ENCODE measurements at places on chromosomes 13 and 19.

DNA sequence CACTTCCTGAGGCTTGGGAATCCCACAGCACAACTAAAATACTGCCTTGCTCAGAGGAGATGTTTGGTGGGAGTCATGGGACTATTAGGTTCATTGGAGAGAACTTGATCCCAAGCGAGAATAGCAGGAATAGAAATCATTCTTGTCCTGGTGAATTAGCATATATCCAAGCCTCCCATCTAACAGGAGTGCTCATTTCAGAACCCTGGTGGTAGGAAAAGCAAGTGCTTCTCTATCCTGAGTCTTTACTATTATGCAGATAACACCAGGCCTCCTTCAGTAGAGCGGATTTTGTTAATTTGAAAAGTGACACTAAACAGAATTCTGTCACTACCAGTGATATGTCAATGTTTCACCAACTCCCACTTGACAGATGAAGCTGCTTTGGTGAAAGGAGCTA, 199.5 kb downstream of the ATP8A2 start:
- DNase-seq, result no peak

DNA sequence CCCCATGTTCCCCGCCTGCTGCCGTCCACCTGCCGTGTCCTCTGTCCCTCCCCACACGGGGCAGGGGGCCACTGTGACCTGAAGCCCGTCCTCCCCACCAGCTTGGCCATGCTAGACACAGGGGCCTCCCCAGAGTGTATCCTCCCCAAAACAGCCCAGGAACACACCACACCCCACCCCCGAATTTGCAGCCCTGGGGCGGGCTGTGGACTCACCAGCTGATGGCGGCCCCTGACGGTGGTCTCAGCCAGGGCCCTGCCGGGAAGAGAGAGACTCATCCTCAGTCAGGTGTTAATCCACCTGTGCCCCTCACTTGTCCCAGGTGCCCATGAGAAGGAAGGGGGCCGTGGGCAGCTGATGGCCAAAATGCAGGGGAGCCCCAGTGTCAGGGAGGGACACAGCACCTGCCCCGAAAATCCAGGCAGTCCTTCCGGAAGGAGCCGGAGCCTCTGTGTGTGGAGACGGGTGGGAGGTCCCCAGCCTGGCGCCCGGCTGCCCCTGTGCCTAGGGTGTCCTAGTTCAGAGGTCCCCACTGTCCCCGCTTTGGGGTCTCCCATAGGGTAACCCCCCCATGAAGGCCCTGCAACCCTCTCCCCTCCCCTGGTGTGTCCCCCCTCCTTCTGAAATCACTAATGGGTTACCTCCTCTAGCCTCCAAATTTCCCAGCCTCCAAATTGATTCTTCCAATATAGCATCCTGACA, 39.3 kb upstream of the TCF3 start:
- DNase-seq, result no peak

DNA sequence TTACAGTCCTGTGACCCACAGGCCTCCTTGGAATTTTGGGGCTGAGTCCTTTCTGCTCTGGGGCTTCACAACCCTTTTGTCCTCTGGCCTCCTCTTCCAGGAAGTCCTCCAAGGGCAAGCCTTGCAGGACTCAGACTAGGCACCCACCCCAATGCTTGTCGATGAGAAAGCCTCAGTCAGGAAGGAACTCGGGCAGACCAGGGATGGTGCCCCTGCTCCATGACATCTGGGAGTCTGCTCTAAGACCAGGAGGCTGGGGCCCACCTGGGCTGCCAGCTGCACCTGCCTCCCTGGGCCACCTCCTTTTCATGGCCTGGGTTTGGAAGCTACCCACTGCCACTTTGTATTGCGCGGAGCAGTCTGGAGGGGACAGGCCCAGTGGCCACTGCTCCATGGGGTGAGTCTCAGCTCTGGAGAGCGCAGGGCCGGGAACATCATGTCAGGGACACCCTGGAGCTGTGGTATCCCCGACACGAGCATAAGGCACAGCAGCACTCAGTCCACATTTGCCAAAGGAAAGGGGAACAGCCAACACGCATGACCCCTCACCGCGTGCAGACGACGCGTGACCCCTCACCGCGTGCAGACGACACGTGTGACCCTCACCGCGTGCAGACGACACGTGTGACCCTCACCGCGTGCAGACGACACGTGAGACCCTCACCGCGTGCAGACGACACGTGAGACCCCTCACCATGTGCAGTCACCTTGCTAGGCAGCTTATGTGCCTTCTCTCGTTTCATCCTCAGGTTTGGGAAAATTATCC, 10.8 kb downstream of the C2CD4C start:
- DNase-seq, result no peak

DNA sequence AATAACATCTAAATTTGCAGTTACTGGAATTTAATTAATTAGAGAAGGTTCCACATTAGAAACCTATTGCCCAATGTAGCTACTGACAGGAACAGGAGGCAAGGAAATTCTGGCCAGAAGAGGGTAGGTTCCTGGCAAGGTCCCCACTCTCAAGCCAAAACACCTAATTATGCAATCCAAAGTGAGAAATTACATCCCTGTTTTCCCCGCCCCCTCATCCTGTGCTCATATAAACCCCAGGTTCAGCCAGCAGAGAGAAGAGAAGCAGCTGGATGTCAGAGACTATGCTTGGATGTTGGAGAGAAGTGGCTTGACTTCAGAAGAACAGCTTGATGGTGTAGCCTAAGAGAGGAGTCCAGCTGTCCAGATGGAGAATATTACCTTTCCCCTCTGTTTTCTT, 951.3 kb upstream of the PRR20A start:
- DNase-seq, result no peak

- no peak for DNase-seq
These were observed 6.9 kb downstream of the PIBF1 start for GRCh38 chr13:72788831-72789230.

DNA sequence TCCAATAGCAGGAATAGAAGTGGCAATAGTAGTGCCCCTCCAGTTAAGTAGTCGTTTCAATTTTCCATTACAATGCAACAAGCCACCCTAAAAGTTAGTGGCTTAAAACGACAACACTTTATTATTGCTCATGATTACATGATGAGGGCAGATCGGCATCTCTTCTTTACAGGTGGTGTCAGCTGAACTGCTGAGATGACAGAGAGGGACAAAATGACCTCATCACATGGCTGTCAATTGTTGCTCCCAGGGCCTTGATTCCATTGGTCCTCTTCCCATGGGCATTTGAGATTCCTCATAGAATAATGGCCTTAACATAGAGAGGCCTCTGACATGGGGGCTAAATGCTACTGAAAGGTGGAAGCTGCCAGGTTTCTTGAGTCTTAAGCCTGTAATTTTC, 679.8 kb upstream of the KLHL1 start:
- DNase-seq, result no peak

DNA sequence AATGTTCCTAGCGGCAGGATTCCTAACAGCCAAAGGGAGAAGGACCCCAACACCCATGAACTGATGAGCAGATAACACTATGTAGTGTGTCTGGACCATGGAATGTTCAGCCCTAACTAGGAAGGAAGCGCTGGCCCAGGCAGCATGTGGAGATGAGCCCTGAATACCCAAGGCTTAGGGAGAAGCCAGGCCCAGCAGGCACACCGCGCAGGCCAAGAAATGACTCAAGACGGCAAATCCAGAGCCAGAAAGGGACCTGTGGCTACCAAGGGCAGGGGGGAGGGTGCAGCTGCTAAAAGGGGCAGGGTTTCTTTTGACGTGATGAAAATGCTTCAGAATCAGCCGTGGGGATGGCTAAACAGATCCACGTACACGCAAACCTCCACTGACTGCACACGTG, 20.7 kb upstream of the TINCR start:
- DNase-seq, result no peak

- DNase-seq, result no peak
These were observed 18.4 kb downstream of the WBP4 start for GRCh38 chr13:41079725-41080124.

DNA sequence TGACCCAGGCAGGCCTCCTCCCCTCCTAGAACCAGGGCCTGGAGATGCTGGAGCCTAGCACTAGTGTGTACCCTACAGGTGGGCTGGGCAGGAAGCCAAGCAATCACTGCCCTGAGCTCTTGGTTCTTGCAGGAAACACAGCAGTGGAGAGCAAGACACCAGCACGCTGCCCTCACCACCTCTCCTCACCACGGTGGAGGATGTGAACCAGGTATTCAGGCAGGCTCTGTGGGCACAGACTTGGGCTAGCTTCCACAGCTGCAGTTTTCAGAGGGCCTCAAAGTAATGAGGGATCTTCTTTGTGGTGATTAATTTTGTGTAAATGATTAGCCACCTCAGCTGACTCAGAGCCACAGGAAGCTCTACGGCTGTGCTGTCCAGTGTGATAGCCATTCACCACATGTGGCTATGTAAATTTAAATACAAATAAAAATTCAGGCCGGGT, 13.6 kb upstream of the GPI start:
- DNase-seq, result no peak

DNA sequence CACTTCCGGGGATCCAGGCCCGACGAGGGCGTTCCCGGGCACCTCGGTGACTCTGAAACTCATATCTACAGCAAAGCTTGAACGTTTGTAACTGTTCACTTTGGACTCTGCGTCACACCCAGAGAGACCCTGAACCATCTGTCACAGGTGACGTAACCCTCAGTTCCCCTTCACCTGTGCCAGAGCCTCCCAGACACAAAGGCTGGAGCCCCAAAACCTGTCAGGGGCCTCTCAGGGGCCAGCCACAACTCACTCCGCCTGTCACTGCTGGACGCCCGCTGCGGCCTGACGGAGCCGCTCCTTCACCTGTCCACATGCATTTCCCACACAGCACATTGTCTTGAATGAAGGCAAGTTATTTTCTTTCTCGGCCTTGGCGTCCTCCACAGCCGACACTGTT, 8.0 kb downstream of the RASA3 start:
- DNase-seq, result no peak

DNA sequence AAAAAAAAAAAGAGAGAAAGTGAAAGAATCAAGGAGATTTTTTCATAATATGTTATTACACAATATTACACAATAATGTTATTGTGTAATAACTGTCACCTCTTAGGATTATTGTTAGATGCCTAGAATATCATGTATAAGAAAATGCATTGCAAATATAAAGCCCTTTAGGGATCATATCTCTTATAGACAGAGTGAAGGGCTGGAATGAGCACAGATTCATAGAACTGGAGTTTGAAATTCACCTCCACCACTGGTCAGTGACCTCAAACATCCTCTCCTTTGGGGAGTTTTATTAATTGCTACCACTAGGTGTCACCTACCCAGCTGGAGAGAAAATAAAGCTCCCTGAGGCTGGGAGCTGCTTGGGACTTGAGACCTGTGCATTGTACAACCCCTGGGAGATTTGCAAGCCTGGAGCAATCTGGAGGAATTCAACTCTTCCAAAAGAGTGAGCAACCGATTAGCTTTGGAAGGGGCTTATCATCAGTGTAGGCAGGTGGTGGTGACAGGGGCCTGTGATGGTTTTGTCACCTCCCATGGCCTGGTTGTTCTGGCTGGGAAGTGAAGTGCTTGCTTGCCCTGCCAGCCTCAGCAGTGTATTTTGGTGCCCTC, 30.3 kb upstream of the FRY start:
- DNase-seq, result no peak

DNA sequence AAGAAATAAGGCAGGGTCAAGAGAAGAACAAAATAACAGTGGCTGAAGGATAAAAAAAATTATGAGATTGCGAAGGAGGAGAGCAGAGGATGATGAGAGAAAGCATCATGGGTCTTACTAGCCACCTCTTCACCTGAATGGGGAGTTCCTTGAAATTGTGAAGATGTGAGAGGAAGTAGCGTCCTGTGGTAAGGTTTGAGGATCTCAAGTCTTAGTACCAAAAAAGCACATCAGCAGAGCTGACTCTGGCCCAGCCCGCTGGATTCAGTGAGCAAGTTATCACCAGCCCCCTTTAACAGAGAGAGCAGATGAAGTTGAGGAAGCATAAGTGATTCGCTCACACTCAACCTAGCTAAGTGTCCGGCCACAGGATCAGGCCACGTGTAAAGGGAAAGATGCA, 61.8 kb downstream of the RXFP2 start:
- no peak for DNase-seq

DNA sequence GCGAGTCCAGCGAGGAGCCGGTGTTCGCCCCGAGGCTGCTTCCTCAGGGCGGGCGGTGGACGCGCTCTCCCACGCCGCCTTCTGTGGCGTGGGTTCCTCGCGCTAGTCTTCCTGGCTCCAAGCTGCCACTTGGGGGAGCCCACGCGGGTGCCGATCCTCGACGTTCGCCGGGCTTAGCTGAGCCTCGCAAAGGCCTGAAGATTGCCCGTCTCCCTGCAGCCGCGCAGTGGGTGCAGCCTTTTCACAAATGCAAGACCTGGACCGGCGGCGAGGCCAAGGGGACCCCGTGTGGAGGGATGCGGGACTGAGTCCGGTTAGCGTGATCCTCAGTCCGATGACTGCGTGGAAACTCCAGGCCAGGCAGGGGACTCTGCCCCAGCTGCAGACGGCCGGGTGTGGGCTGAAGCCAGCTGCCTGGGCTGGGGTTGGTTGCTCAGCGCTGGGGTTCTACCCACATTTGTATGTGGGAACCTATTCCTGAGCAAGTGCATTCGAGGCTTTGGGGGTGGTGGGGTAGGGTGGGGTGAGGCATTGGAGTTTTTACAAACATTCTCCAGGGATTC, 16.6 kb upstream of the LRP3 start:
- DNase-seq, result no peak

DNA sequence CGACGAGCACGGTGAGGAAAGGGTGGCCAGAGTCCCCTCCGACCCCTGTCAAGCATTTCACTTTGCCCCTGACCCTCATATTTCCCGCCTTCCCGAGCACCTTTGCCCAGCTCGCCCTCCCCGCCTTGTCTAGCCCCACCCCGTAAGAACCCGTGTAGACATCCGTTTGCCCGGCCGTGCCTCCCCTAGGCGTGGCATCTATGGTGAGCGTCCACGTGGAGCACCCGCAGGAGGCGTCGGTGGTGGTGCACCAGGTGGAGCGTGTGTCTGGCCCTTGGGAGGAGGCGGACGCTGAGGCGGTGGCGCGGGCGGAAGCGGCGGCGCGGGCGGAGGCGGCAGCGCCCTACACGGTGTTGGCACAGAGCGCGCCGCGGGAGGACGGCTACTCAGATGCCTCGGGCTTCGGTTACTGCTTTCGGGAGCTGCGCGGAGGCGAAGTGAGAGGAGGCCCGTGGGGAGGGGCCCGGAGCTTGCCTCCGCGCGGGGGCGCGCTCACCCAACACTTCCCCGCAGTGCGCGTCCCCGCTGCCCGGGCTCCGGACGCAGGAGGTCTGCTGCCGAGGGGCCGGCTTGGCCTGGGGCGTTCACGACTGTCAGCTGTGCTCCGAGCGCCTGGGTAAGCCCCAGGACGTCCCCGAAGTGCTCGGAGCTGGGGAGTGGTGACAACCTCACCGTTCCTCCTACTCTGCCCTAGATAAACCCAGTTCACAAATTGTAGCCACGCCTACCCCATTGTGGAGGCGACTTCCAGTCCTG, 4.2 kb downstream of the LTBP4 start:
- DNase-seq, result no peak

GRCh38 chr19:12364391-12365235, 870 bp downstream of the ZNF442 start:
- no peak for DNase-seq

- no peak for DNase-seq
These were observed 1.2 kb downstream of the CELF5 start for GRCh38 chr19:3225677-3226093.

- peak; percentile 68 for DNase-seq
These were observed 5.5 kb upstream of the SAE1 start for GRCh38 chr19:47124937-47125668.

GRCh38 chr19:41232686-41233085, 13.7 kb downstream of the AXL start:
- no peak for DNase-seq

- no peak for DNase-seq
These were observed 2.1 kb upstream of the CCL25 start for GRCh38 chr19:8050274-8051096.
